ENCODE measurements at places on chromosomes 7 and 10. TPM values are rescaled to one million over a fixed set of nuclear protein-coding genes. Genes with fewer than 3 reads are reported as not detected.

- H3K36me3 ChIP-seq = no peaks in the 10 kb centered on the region
- DNase-seq = no peak
- no peak overlapping the region for H3K27ac ChIP-seq
- H3K27me3 ChIP-seq = peaks cover 18% of the 10 kb centered on the region
- no peak overlapping the region for H3K4me3 ChIP-seq
These were observed 21.5 kb upstream of the PDLIM1 start for GRCh38 chr10:95312257-95312656.

DNA sequence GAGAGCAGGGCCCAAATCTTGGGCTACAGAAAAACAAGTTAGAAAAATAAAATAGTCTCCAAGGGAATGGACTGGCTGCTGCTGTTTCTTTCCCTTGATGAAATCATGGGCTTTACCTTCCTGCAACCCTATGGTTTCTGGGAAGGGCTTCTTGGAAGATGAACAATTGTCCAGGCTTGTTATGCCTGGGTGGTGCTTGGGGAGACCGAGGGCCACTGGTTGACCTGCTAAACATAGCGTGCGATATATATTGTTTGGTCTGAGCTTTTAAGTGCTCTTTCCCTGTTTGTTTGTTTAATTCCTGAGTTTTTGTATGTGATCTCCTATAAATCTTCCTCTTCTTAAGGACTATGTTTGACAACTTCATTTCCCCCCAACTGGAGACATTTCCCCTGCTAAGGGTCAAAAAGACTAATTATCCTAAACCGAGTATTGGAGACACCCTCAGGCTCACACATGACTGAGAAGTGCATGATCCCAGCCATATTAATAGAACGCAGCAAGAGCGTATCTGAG lies 37.9 kb downstream of the SLC25A28 start:
- DNase-seq = no peak
- no peak overlapping the region for H3K4me3 ChIP-seq
- no peaks in the 10 kb centered on the region for H3K4me1 ChIP-seq
- no peaks in the 10 kb centered on the region for H3K36me3 ChIP-seq
- no peaks in the 10 kb centered on the region for H3K27me3 ChIP-seq

The MYOZ1 gene
- total RNA-seq = not detected

DNA sequence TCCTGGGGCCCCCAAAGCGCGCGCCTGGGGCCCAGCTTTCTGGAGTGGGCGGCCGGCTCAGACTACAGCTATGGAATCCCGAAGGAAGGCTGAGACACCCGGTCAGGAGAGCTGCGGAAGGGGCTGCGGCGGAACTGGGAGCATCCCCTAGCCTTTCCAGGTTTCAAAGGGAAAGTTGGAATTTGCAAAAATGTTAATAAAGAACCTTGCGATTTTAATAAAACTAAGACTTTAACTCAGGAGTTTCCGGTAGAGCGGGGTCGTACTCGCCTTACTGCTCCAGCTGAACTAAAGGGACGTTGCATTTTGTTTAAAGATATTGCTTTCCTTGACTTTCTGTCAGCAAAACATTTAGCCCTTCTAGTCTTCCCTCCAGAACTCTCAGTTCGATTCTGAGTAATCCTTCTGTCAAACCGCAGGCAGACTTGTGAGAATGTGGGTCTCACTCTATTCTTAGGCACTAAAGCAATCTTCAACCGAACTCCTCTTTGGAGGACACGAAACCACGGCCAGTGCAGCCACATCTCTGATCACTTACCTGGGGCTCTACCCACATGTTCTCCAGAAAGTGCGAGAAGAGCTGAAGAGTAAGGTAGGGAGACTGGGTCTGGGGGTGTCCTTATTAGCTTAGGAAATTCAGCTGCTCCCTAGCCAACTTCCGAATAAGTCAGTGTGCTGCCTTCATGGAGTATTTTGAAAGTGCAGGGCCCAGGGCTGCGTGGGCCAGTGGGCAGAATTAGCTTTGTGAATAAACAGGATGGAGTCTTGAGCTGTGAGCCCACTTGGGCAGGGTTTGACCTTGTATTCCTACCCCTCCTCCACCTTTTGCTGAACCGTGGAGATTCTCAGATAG lies 1.9 kb downstream of the CYP26A1 start:
- no peak overlapping the region for H3K4me3 ChIP-seq
- H3K36me3 ChIP-seq = no peaks in the 10 kb centered on the region
- H3K27me3 ChIP-seq = peaks cover 68% of the 10 kb centered on the region
- DNase-seq = no peak
- H3K4me1 ChIP-seq = peaks cover 21% of the 10 kb centered on the region

GRCh38 chr10:37639200-37639599 lies 218.2 kb downstream of the ZNF248 start:
- DNase-seq = no peak
- H3K27ac ChIP-seq = no peak overlapping the region
- no peaks in the 10 kb centered on the region for H3K4me1 ChIP-seq

The FOXI2 gene
- not detected for total RNA-seq
